ENCODE measurements at places on chromosomes 4 and X.

- no peak for DNase-seq
These were observed 540 bp upstream of the HADH start for GRCh38 chr4:107989162-107989536.

DNA sequence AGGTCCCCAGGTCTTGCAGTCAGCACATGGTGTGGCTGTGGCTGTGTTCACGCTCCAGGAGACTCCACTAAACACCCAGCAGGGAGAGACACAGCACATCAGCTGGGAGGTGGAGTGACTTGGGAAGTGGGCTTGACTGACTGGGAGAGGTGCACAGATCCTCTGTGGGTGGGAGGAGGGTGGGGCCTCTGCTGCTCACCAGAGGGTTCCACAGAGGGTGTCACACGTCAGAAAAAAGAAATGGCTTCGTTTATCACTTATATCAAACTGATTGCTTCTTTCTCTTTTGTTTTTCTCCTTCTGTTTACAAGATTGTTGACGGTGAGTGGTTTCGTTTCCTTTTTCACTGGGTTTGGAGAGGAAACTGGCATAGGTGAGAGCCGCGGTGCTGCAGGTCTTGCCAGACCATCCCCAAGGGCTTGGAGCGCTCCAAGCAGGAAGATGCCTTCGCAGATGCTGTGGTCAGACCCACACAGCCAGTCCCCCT, 24.8 kb upstream of the FAM193A start:
- DNase-seq: no peak

- no peak for DNase-seq
These were observed 6.9 kb downstream of the MSN start for GRCh38 chrX:65674204-65674893.

GRCh38 chr4:98939438-98939837, 10.5 kb upstream of the EIF4E start:
- no peak for DNase-seq

- no peak for DNase-seq
These were observed 646 bp downstream of the DOK7 start for GRCh38 chr4:3463556-3464348.

- DNase-seq: no peak
These were observed 87.8 kb upstream of the BMPR1B start for GRCh38 chr4:94669672-94670664.

GRCh38 chrX:154008521-154008920, 11.2 kb downstream of the IRAK1 start:
- no peak for DNase-seq

GRCh38 chrX:65706041-65706828, 38.8 kb downstream of the MSN start:
- peak; percentile 55 for DNase-seq

DNA sequence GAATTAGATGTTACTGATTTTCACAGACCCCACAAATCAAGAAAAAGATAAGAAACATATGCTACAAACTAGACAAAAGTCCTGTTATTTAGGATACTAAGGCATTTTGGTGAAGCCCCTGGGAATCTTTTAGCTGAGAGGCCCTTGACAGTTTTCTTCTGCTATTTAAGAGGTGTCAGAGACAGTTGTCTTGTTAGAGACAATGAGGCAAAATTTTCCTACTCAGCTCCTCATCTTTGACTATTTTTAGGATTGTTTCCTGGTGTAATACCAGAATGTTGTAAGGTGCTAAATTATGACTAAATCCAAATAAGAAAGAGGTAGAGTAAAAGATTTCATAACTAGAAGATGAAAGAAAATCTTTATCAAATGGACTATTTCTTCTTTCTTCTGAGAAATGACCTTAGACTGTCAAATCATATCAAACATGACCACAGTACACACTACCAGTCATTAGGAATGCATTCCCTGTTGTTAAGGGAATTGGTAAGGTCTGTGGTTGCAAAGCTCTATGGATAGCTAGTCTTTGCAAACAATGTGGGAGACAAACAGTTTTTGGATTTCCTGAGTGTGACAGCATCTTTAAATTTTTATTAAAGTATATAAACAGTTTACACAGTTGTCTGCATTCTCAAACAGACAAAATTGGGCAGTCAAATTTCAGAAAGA, 926.1 kb downstream of the ADGRL3 start:
- DNase-seq: no peak

All from iris pigment epithelial cell (primary cell).